ENCODE measurements at places on chromosomes 2 and 18. TPM values are rescaled to one million over a fixed set of nuclear protein-coding genes. Genes with fewer than 3 reads are reported as not detected.

Gene DSC2
- total RNA-seq, result not detected

DNA sequence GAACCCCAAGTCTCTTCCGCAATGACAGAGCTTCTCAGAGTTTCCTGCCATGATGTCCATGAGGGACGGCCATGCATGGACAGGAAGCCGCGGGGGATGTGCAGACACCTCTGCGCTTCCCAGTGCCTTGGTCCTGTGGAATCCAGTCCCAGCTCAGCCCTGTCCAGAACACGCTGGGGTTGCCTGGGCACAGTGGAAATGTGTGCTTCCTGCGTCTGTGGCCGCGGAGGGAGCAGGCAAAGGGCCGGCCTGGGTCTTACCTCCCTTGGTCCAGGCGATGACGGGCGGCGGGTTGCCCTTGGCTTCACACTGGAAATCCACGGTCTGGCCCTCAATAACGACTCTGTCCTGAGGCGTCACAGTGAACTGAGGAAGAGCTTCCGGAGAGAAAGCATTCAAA, 79.6 kb downstream of the PXDN start:
- no peaks in the 10 kb centered on the region for H3K4me1 ChIP-seq
- DNase-seq, result no peak
- no peak overlapping the region for H3K27ac ChIP-seq
- no peaks in the 10 kb centered on the region for H3K36me3 ChIP-seq

Gene HPCAL1
- total RNA-seq, result 44.1 TPM

- H3K36me3 ChIP-seq, result no peaks in the 10 kb centered on the region
- no peak overlapping the region for H3K27ac ChIP-seq
- no peak overlapping the region for H3K4me3 ChIP-seq
- no peak for DNase-seq
Observed at GRCh38 chr2:147829106-147829505, 15.7 kb upstream of the ACVR2A start.

- peaks cover 5% of the 10 kb centered on the region for H3K27me3 ChIP-seq
- H3K4me3 ChIP-seq, result no peak overlapping the region
- no peak overlapping the region for H3K27ac ChIP-seq
- no peaks in the 10 kb centered on the region for H3K36me3 ChIP-seq
- H3K4me1 ChIP-seq, result peaks cover 18% of the 10 kb centered on the region
- DNase-seq, result no peak
Observed at GRCh38 chr2:98909317-98910211, 26.5 kb downstream of the CRACDL start.

- DNase-seq, result no peak
- no peaks in the 10 kb centered on the region for H3K36me3 ChIP-seq
- H3K4me3 ChIP-seq, result no peak overlapping the region
- no peaks in the 10 kb centered on the region for H3K27me3 ChIP-seq
Observed at GRCh38 chr18:77762642-77763041, 513.0 kb downstream of the GALR1 start.

Gene CYP26B1
- total RNA-seq, result not detected

- no peaks in the 10 kb centered on the region for H3K36me3 ChIP-seq
- no peak for DNase-seq
- no peak overlapping the region for H3K4me3 ChIP-seq
- H3K27me3 ChIP-seq, result no peaks in the 10 kb centered on the region
- H3K27ac ChIP-seq, result no peak overlapping the region
Observed at GRCh38 chr2:109369671-109370191, 240.7 kb downstream of the SH3RF3 start.

Gene RNU2-63P
- 35.8 TPM for total RNA-seq

Gene CNGA3
- total RNA-seq, result not detected

Gene TMSB10
- total RNA-seq, result 1,121 TPM

Gene C1QL2
- not detected for total RNA-seq

DNA sequence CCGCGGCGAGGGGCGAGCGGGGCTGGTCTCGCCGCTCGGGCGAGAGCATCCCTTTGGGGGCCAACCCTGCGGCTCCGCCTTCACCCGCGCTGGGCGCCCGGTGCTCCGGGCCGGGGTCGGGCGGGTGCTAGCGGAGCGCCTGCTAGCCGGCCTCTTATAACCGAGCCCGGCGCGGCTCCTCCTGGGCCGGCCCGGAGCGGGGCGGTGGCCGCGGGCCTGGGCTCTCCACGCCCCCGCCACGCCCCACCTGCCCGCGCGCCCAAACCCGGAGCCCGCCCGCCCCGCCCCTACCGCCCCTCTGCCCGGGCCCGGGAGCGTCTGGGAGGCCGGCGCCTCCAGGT, at the start of gene FOXI3:
Gene FOXI3, minus strand, starts transcription at position 129 of the 341 bp plus-strand sequence. CDS start 158 bp downstream, outside the sequence.
- H3K27me3 ChIP-seq, result peaks cover 36% of the 10 kb centered on the region
- no peaks in the 10 kb centered on the region for H3K36me3 ChIP-seq
- no peak within 1 kb of the TSS for H3K4me3 ChIP-seq
- no peak within 1 kb of the TSS for H3K27ac ChIP-seq
- DNase-seq, result no peak
- H3K4me1 ChIP-seq, result no peaks in the 10 kb centered on the region

Gene IL36A
- not detected for total RNA-seq

GRCh38 chr2:216671791-216672343, 23.5 kb downstream of the IGFBP5 start:
- no peaks in the 10 kb centered on the region for H3K36me3 ChIP-seq
- no peak overlapping the region for H3K27ac ChIP-seq

- no peak overlapping the region for H3K27ac ChIP-seq
- no peak for DNase-seq
- no peaks in the 10 kb centered on the region for H3K27me3 ChIP-seq
- no peaks in the 10 kb centered on the region for H3K4me1 ChIP-seq
- no peaks in the 10 kb centered on the region for H3K36me3 ChIP-seq
Observed at GRCh38 chr18:43398601-43399000, 121.3 kb upstream of the SYT4 start.

DNA sequence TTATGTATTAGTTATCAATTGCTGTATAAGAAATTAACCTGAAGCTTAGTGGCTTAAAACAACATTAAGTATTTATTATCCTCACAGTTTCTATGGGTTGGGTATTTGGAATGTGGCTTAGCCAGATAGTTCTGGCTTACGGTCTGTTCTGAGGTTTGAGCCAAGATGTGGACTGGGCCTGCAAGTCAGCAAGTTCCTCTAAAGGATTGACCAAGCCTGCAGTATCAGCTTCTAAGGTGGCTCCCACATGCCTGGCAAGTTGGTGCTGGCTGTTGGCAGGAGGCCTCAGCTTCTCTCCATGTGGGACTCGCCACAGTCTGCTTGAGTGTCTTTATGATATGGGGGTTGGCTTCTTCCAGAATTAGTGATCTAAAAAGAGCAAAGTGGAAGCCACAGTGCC, 45.0 kb upstream of the TCF4 start:
- no peaks in the 10 kb centered on the region for H3K27me3 ChIP-seq
- DNase-seq, result no peak
- H3K36me3 ChIP-seq, result no peaks in the 10 kb centered on the region
- no peaks in the 10 kb centered on the region for H3K4me1 ChIP-seq
- no peak overlapping the region for H3K4me3 ChIP-seq
- no peak overlapping the region for H3K27ac ChIP-seq

DNA sequence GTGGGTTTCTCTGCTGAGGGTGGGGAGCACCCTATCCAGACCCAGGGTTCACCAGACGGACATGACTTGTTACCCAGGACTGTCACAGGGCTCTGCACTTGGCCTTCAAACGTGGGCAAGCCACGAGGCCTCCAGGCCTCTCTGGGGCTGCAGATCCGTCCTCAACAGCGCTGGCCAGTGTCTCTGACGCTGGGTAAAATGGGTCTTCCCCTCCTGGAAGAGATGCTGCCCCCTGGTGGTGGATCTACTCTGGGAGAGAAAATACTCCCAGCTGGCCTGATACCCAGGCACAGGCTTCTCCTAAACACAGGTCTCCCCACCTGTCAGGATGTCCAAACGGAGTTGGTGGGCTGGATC, 3.7 kb downstream of the GPR17 start:
- no peaks in the 10 kb centered on the region for H3K36me3 ChIP-seq
- H3K27me3 ChIP-seq, result no peaks in the 10 kb centered on the region
- no peak overlapping the region for H3K4me3 ChIP-seq
- peaks cover 10% of the 10 kb centered on the region for H3K4me1 ChIP-seq
- H3K27ac ChIP-seq, result no peak overlapping the region

- no peak overlapping the region for H3K27ac ChIP-seq
- no peaks in the 10 kb centered on the region for H3K27me3 ChIP-seq
- H3K36me3 ChIP-seq, result no peaks in the 10 kb centered on the region
Observed at GRCh38 chr2:239208465-239209180, 192.2 kb downstream of the HDAC4 start.

Gene EFEMP1
- total RNA-seq, result not detected

Gene LRRC30
- not detected for total RNA-seq

DNA sequence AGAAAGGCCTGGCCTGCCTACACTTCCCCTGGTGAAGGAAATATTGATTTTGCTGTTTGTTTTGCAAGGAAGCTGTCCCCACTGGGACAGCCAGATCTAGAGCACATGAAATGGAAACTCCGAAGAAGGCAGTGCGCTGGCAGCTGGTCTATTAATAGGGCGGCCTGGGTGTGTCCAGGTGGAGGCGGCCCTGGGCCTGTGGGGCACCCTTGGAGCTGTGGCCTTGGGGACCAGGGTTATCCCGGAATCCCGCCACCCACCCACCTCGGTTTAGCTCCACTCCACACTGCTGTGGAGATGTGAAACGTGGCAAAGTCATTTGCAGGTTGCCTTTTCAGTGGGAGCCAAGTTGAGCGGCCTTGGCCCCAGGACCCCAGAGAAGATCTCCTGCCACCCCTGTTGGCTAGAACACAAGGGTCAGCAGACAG, 204.3 kb downstream of the KLHL29 start:
- no peaks in the 10 kb centered on the region for H3K4me1 ChIP-seq
- H3K4me3 ChIP-seq, result no peak overlapping the region
- no peak overlapping the region for H3K27ac ChIP-seq
- no peaks in the 10 kb centered on the region for H3K36me3 ChIP-seq
- no peaks in the 10 kb centered on the region for H3K27me3 ChIP-seq

DNA sequence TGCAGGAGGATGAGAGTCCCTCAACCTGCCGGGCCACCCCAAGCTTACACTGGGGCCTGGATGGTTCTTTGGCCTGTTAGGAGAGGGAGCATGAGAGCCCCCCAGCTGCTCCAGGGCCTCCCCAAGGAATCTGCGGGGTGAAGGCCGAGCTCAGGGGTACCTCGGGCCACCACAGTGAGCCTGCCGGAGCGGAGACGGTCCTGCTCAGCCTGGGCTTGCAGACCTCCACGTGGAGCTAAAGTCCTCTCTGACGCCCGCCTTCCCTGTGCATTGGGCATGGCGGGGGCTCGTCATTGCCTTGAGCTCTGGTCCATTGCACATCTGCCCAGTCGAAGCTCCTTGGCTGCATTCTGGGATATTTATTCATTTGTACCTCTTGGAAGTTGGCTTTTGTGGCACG, 62.7 kb downstream of the ASB1 start:
- H3K4me1 ChIP-seq, result peaks cover 22% of the 10 kb centered on the region
- no peak overlapping the region for H3K4me3 ChIP-seq
- H3K27me3 ChIP-seq, result no peaks in the 10 kb centered on the region
- H3K27ac ChIP-seq, result no peak overlapping the region

- peak overlapping the region; percentile 38 for H3K4me3 ChIP-seq
- H3K4me1 ChIP-seq, result no peaks in the 10 kb centered on the region
- DNase-seq, result peak; percentile 27
- no peaks in the 10 kb centered on the region for H3K27me3 ChIP-seq
- no peak overlapping the region for H3K27ac ChIP-seq
Observed at GRCh38 chr2:174012347-174013314, 47.5 kb upstream of the SP3 start.

Gene POTEJ
- total RNA-seq, result not detected

Gene GCG
- total RNA-seq, result not detected

DNA sequence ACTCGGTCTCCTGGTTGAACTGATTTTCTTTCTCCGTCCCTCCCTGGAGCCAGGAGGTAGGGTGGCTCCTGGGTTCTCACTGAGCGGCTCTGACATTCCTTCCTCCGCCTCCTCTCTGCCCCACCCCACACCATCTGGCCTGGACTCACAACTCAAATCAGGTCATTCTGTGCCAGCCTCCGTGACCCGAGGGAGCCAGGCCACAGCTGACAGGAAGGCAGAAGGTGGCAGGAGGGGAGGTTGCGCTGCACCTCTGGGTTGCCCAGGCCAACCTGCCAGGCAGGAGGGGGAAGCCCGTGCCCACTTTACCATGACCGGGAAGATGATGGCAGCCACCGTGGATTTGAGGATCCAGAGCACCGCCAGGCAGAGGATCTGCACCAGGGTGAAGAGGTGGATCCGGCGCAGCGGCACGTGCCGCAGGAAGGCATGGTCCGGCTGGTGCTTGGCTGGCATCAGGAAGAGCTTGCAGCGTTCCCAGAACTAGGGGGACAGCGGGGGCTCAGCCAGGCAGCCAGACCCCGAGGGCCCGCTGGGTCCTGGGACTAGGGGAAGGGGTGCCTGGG, 28.3 kb downstream of the MTHFD2 start:
- no peak overlapping the region for H3K27ac ChIP-seq
- no peaks in the 10 kb centered on the region for H3K36me3 ChIP-seq
- no peak overlapping the region for H3K4me3 ChIP-seq
- no peaks in the 10 kb centered on the region for H3K4me1 ChIP-seq
- no peaks in the 10 kb centered on the region for H3K27me3 ChIP-seq

- H3K27me3 ChIP-seq, result no peaks in the 10 kb centered on the region
- H3K36me3 ChIP-seq, result no peaks in the 10 kb centered on the region
- no peak overlapping the region for H3K27ac ChIP-seq
- no peaks in the 10 kb centered on the region for H3K4me1 ChIP-seq
- H3K4me3 ChIP-seq, result peak overlapping the region; percentile 68
- no peak for DNase-seq
Observed at GRCh38 chr18:80147037-80147417, 38.0 kb downstream of the ADNP2 start.

Gene MYO5B
- 0.07 TPM for total RNA-seq

DNA sequence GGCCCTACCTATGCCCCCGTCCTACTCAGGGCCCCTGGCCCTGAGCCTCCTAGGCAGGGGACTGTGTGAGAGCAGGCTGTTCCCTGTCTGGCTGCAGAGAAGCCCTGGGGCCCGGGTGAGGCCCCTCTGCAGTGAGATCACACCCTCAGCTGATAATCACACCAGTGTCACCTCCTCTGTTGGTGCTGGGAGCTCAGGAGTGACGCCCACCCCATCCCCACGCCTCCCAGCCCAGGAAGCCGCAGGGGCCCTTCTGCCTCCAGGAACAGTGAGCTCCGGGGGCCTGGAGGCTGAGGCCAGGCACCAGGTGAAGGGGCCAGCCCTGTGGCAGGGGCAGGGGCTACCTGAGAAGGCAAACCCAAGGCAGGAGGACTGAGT, 20.0 kb downstream of the KCNIP3 start:
- H3K36me3 ChIP-seq, result no peaks in the 10 kb centered on the region
- no peaks in the 10 kb centered on the region for H3K27me3 ChIP-seq
- no peaks in the 10 kb centered on the region for H3K4me1 ChIP-seq
- H3K4me3 ChIP-seq, result no peak overlapping the region
- H3K27ac ChIP-seq, result no peak overlapping the region

Gene NYAP2
- not detected for total RNA-seq

GRCh38 chr2:38700881-38701458, 35.1 kb downstream of the GALM start:
- H3K27me3 ChIP-seq, result no peaks in the 10 kb centered on the region
- peak overlapping the region; percentile 42 for H3K27ac ChIP-seq
- H3K4me3 ChIP-seq, result no peak overlapping the region
- H3K36me3 ChIP-seq, result no peaks in the 10 kb centered on the region
